Stimulated activated CD4-positive, alpha-beta T cell treated with anti-CD3 and anti-CD28 coated beads, TNF-alpha, amount 100 ng/mL, for 1 hour (primary cell): ENCODE measurements at places on chromosomes 13 and 19.

- no peak for DNase-seq
These were observed 35.1 kb downstream of the MCF2L start for GRCh38 chr13:113004126-113004525.

DNA sequence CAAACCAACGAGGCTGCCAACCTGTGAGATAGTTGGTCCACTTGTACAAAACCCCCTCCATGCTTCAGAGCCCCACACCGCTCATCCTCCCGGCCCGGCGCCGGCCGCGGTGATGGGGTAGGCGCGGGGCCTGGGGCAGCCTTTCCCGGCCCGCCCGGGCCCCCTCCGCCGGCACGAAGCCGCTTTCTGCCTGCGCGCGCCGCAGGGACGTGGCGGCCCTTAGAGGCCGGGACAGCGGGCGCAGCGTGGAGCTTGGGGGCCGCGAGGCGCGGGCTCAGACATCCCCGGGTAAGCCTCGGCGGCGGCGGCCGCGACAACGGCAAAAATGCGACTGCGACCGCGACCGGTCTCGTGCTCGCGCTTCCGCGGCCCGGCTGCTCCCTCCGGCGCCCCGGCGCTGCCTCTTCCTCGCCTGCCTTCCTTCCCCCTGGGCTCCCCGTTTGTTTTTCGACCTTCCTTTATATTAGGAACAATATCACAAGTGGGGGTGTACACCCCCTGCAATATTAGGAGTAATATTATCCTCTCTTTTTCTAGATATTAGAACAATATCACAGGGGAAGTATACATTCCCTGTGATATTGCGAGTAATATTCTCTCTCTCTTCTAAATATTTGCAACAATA lies 53.9 kb upstream of the CEACAM21 start:
- no peak for DNase-seq

DNA sequence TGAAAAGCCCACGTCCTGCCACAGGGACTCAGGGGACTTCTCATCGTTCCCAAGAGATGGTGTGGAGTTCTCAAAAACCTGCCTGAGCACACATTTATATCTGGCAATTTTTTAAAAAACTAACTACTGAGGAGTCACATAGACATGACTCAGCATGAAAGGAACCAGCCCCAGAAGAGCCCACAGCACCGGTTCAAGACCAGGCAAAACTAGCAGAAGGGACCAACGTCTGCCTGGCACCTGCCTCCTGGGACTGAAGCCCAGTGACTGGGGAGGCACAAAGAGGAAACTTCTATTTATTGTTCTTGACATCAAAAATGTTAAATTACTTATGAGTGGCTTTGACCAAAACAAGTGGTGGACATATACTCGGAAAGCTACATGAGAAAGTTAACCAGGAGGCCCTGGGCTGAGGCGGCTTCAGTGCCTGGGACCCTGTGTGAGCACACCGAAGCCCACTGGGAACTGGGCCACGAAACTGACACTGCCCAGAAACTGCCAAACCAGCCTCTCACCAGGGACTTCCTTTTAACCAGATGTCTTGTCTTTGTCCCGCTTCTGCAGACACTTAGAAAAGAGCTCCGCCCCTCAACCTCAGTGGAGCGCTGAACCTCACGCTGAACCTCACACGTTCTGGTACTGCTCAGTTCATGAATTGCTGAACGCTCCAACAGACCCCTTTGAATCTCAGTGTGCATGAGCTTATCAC lies 25.7 kb downstream of the C13orf46 start:
- DNase-seq, result no peak

- no peak for DNase-seq
These were observed 204.0 kb upstream of the TSHZ3 start for GRCh38 chr19:31553112-31553845.

GRCh38 chr19:29836409-29836825 lies 24.6 kb downstream of the CCNE1 start:
- DNase-seq, result no peak
